Osteocyte (in vitro differentiated cells): ENCODE measurements at places on chromosomes 5 and 9.

DNA sequence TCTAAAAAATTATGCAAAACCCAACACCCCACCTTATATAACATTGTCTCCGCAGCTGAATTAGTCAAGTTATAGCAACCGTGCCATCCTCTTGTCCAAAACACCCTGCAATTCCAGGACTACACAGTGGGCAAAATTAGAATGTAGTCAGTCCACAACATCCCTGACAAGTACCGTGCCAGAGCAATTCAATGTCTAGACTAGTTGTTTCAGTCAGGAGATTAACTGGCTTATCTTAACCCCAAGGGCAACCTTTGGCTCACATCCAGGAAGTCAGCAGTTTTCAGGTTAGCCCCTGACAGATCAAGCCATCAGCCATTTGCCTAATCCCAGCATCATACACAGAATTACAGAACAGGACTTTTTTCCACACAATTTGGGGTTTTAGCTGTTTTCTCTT lies 240.8 kb upstream of the TMEM161B start:
- DNase-seq, result no peak

DNA sequence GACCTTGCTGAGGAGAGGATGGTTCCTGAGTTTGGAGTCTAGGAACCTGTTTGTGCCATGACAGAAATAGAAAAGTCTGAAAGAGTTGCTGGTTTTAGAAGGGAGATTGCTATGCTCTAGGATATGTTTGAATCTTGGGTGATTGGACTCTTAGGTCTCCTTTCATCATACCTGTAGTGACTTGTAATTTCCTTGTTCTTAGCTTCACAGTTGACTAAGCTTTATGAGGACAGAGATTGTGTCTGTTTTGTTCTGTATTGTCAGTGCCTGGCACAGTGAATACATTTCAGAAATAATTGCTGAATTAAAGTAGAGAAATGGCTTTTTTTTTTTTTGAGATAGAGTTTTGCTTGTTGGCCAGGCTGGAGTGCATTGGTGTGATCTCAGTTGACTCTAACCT lies 31.5 kb downstream of the GAPVD1 start:
- no peak for DNase-seq

GRCh38 chr5:157245476-157245875 lies 20.4 kb upstream of the CYFIP2 start:
- DNase-seq, result no peak

- no peak for DNase-seq
Measured at GRCh38 chr9:124258607-124259157, 933 bp downstream of the NEK6 start.

- DNase-seq, result no peak
Measured at GRCh38 chr9:134329576-134329855, 3.3 kb downstream of the RXRA start.

GRCh38 chr5:173556142-173557028 lies 60.1 kb downstream of the BOD1 start:
- DNase-seq, result no peak

GRCh38 chr5:103808464-103809106 lies 246.0 kb upstream of the NUDT12 start:
- no peak for DNase-seq

- no peak for DNase-seq
Measured at GRCh38 chr9:97627624-97628023, 5.5 kb downstream of the TSTD2 start.

- no peak for DNase-seq
Measured at GRCh38 chr5:123438902-123439301, 15.7 kb upstream of the CEP120 start.

GRCh38 chr5:113321276-113321675 lies 113.5 kb downstream of the TSSK1B start:
- no peak for DNase-seq

GRCh38 chr5:173055722-173055982 lies 500 bp upstream of the CREBRF start:
- no peak for DNase-seq

GRCh38 chr9:135851748-135852147 lies 55.6 kb downstream of the CAMSAP1 start:
- no peak for DNase-seq
